HuH-7.5 (cell line): ENCODE measurements at places on chromosomes 6 and 20.

- DNase-seq = no peak
Observed at GRCh38 chr6:92989656-92990055, 429.7 kb downstream of the EPHA7 start.

DNA sequence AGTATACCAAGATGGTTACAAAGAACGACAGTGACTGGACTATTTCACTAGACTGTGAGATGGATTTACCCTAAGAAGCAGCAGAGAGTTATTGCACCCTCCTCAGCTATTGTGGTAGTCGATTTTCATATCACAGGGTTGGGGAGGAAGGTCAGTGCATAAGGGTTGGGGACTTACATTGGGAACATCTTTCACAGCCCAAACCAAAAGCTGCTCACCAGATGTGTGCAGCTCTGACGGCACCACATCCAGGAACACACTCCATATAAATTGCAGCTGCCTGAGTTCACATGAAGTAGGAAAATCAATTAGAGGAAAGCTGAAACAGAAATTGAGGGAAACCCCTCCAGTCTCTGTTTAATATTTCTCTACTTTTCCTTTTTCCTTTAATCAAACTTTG lies 470.5 kb upstream of the NRSN1 start:
- no peak for DNase-seq

- DNase-seq = no peak
Observed at GRCh38 chr20:53276143-53276542, 304.0 kb downstream of the TSHZ2 start.

DNA sequence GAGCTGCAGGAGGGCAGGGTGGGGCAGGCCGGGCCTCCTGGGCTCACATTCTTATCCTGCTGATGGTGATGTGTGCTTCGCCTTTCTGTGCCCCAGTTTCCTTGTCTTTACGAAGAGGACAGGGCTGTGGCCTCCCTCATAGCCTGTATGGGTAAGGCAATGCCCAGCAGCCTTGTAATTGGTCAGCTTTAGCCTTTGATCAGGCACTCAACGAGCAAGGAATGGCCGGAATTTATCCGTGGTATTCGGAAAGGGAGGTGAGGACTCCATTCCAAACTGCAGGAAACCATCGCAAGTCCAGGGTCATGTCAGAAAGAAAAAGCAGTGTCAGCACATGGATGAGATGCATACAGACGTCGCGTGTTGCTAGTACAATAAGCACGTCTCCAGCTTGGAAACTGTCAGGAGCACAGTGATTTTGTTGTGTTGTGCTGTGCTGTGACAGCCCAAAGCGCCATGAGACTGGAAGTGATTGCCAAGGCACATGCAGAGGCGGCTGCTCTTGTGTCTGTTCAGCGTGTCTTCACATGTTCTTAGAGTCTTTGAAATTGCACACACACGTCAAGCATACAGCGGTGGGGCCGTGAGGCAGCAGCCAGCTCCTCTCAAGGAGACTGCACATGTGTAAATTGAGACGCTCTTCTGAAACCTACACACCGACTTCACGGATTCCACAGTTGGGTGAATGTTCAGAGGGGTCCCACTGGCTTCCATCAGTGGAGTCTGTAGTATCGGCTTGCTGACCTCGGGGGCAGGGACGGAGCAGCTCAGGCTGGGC lies 6.2 kb downstream of the SS18L1 start:
- DNase-seq = no peak

DNA sequence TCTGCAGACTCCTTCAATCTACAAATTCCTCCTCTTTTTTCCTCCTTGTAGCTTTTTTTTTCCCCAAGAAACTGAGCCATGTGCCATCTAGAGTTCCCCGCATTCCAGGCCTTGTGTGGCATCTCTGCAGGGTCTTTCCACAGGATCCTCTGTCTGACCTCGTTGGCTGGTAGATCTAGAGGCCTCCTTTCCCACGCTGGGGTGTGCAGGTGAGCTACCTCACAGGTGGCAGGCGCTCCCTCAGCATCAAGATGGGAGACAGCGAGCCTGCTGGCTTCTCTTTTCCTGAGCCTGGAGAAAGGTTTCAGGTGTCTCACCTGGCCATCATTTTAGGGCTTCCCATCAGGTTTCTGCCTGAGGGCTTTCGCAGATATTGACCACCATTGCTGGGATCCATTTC lies 9.6 kb upstream of the NELFCD start:
- DNase-seq = no peak

DNA sequence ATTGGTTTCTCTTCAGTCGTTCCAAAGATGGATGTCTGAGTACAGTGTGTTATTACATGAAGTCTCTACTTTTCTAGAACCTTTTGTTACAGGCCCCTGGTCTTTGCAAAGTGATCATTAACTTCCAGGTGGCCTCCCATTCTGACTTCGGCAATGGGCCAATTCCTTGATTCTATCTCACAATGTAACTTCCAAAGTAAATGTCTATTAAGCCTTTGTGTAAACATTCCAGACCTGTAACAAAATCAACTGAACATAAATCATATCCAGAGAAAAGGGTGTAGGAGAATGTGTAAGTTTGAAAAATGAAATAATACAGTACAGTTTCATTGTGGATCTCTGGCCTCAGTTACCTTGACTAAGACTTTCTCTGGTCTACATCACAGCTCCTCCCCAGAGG lies 187.8 kb upstream of the JAG1 start:
- DNase-seq = no peak

DNA sequence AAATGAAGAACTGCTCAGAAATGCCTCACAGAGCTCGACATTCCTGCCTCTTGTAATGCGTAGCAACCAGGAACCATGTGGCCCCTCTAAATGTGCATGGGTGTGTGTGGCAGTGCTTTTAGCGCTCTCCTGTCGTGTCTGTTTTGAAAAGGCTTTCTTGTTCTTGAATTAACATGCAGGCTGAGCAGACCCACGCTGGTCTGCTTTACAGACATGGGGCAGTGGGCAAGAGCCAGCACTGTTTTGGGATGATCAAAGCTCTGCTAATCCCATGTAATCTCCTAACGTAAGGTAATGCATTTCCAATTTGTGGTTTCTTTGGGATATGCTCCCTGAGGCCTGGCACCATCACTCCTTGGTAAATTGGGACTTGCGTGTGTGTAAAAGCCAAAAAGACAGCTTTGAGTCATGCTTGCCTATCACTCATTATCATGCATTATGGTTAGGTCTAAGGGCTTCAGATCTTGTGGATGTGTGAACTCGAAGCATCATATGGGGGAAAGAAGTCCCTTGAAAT lies 11.8 kb downstream of the RIPOR2 start:
- DNase-seq = no peak

DNA sequence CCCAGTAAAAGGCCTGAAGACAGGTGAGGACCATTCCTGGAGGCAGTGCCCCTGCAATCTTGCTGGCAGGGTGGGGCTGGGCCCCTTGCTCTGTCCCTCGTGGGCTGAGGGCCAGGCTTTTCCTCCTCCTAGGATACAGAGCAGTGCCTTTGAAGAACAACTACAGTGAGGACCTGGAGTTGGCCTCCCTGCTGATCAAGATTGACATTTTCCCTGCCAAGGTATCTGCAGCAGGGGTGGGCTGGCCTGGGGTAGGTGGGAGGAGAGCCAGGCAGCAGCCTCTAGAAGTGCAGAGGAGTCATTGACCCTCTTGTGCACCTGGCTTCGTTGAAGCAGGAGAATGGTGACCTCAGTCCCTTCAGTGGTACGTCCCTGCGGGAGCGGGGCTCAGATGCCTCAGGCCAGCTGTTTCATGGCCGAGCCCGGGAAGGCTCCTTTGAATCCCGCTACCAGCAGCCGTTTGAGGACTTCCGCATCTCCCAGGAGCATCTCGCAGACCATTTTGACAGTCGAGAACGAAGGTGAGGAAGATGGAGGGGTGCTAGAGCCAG lies 36.5 kb downstream of the PLCG1 start:
- DNase-seq = no peak
